ENCODE measurements at places on chromosomes 5 and 9.

GRCh38 chr5:24059006-24059405, 551.6 kb downstream of the PRDM9 start:
- H3K27ac ChIP-seq: no peak overlapping the region
- no peaks in the 10 kb centered on the region for H3K27me3 ChIP-seq
- H3K4me1 ChIP-seq: no peaks in the 10 kb centered on the region
- no peak for DNase-seq
- H3K36me3 ChIP-seq: no peaks in the 10 kb centered on the region

- H3K4me3 ChIP-seq: no peak overlapping the region
- H3K4me1 ChIP-seq: no peaks in the 10 kb centered on the region
These were observed 128.7 kb downstream of the BRINP1 start for GRCh38 chr9:119240546-119240945.

DNA sequence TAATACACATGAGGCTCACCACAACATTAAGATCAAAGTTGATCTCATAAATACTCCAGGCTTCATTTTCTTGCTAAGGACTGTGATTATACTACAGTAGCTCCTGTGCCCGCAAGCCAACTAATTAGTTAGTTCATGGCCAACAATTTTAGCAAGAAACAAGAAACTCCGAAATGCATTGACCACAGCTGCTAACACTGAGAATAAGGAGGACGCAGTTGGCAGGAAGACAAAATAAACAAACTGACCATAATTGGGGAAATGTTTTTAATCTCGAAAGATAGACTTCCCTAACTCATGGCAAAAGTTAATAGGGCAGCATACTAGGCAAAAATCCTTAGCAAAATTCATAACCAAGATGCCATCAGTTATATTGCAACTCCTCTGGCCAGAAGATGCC, 115.5 kb upstream of the SPEF2 start:
- no peaks in the 10 kb centered on the region for H3K36me3 ChIP-seq
- no peak overlapping the region for H3K27ac ChIP-seq
- H3K27me3 ChIP-seq: no peaks in the 10 kb centered on the region
- DNase-seq: no peak

GRCh38 chr5:78816143-78816765, 167.7 kb upstream of the LHFPL2 start:
- peaks cover 7% of the 10 kb centered on the region for H3K4me1 ChIP-seq
- DNase-seq: no peak
- H3K27me3 ChIP-seq: no peaks in the 10 kb centered on the region
- no peak overlapping the region for H3K4me3 ChIP-seq
- no peak overlapping the region for H3K27ac ChIP-seq

GRCh38 chr5:176899296-176899891, at the start of gene HK3:
Gene HK3 (minus strand): TSS chr5:176899346. CDS start chr5:176896159, 3,187 bp downstream.
- H3K27ac ChIP-seq: no peak within 1 kb of the TSS
- DNase-seq: no peak
- peak within 1 kb of the TSS; percentile 64 for H3K4me3 ChIP-seq
- no peaks in the 10 kb centered on the region for H3K27me3 ChIP-seq
- peaks cover 34% of the 10 kb centered on the region for H3K4me1 ChIP-seq

- H3K27ac ChIP-seq: no peak overlapping the region
- H3K27me3 ChIP-seq: no peaks in the 10 kb centered on the region
- no peak overlapping the region for H3K4me3 ChIP-seq
- no peak for DNase-seq
- peaks cover 5% of the 10 kb centered on the region for H3K36me3 ChIP-seq
- H3K4me1 ChIP-seq: no peaks in the 10 kb centered on the region
These were observed 51.2 kb downstream of the IPPK start for GRCh38 chr9:92618633-92619225.

DNA sequence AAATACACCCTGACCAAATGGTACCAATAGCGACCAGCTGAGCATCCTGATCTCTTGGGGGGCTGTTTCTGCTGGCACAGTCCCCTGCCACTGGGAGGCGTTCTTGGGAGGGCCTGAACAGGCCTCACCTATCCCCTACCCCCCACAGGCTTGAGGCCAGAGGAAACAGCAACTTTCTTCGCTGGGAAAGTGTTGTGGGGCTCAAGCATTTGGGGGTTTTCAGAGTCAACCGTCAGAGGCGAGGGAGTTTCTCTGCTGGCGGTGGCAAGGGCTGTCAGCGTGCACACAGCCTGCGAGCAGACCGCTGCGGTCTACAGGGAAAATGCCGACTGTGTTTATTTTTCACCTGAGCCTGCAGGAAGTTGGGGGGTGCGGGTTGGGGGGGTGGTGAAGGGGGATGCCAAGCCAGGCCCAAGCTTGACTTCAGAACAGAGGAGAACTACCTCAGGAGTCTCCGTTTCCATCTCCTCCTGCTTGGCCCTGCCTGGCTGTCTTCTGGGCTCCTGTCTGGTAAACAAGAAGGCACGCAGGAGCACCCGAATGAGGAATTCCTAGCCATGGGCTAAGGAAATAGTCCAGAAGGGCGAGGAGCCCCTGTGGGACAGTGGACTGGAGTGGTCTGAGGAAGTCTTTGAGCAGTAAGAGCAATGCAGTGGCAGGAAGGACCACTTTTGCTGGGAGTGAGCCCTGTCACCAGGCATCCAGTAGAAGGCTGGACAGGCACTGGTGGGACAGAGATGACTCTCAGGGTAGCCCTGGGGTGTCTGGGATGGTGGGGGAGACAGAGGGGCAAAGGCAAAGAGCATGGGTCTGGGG, 18.1 kb downstream of the TCF7 start:
- H3K27me3 ChIP-seq: no peaks in the 10 kb centered on the region
- peaks cover 21% of the 10 kb centered on the region for H3K36me3 ChIP-seq
- DNase-seq: peak; percentile 64
- H3K4me1 ChIP-seq: peaks cover 81% of the 10 kb centered on the region
- H3K27ac ChIP-seq: peak overlapping the region; percentile 100

DNA sequence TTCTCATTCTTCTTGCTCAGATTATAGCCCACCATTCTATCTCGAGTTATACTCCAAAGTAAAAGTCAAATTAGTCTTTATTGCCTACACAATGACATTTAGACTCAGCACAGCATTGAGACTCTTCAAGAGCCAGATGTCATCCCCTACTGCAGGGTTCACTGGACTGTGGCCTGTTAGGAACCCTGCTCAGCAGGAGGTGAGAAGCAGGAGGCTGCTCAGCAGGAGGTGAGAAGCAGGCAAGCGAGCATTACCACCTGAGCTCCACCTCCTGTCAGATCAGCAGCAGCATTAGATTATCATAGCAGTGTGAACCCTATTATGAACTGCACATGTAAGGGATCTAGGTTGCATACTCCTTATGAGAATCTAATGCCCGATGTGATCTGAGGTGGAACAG, 12.7 kb upstream of the LIFR start:
- DNase-seq: no peak
- peaks cover 5% of the 10 kb centered on the region for H3K36me3 ChIP-seq
- H3K27me3 ChIP-seq: peaks cover 35% of the 10 kb centered on the region
- no peak overlapping the region for H3K27ac ChIP-seq
- no peak overlapping the region for H3K4me3 ChIP-seq

- no peak overlapping the region for H3K4me3 ChIP-seq
- H3K27ac ChIP-seq: no peak overlapping the region
- peaks cover 16% of the 10 kb centered on the region for H3K4me1 ChIP-seq
- no peak for DNase-seq
These were observed 4.3 kb upstream of the RAI14 start for GRCh38 chr5:34651791-34652190.

DNA sequence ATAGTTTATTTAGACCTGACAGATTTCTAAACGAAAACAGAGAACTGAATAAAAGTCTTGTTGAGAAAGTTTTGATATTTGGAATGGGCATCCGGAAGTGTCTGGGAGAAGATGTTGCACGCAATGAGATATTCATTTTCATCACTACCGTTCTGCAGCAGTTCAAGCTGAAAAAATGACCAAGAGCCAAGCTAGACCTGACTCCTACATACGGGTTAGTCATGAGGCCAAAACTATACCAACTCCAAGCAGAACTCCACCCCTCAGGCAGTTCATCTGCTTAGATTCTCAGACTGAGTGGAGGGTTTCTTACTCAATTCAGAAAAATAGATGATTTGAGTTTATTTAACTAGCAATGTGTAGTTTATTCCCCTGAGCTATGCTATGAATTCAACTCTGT, 95.4 kb upstream of the ANXA1 start:
- H3K4me1 ChIP-seq: peaks cover 5% of the 10 kb centered on the region
- no peak overlapping the region for H3K4me3 ChIP-seq
- no peak overlapping the region for H3K27ac ChIP-seq
- peaks cover 43% of the 10 kb centered on the region for H3K27me3 ChIP-seq

DNA sequence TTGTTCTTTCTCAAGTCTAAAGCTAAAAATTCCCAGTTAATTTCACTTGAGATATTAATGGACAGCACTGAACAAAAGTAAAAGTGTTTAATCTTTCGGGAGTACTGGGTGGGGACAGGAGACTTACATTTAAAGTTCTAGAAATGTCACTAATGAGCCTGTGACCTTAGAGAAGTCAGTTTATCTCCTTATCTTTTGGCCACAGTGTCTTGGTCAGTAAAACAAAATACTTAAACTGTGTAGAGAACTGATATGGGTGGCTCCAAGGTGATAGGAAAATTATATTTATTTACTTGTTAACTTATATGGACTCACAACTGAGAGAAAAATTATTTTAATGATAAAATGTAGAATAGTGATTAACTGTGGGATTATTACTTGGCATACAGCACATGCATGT, 8.9 kb downstream of the IPO11 start:
- H3K27ac ChIP-seq: no peak overlapping the region
- no peaks in the 10 kb centered on the region for H3K27me3 ChIP-seq
- no peak for DNase-seq
- H3K4me3 ChIP-seq: no peak overlapping the region

GRCh38 chr9:113737517-113738271, 138.4 kb upstream of the ZNF618 start:
- DNase-seq: no peak
- H3K27me3 ChIP-seq: peaks cover 28% of the 10 kb centered on the region
- H3K4me1 ChIP-seq: no peaks in the 10 kb centered on the region

- no peak overlapping the region for H3K27ac ChIP-seq
- peaks cover 8% of the 10 kb centered on the region for H3K27me3 ChIP-seq
- H3K36me3 ChIP-seq: no peaks in the 10 kb centered on the region
- DNase-seq: no peak
- no peaks in the 10 kb centered on the region for H3K4me1 ChIP-seq
- H3K4me3 ChIP-seq: no peak overlapping the region
These were observed 86.1 kb downstream of the SV2C start for GRCh38 chr5:76169146-76169905.

DNA sequence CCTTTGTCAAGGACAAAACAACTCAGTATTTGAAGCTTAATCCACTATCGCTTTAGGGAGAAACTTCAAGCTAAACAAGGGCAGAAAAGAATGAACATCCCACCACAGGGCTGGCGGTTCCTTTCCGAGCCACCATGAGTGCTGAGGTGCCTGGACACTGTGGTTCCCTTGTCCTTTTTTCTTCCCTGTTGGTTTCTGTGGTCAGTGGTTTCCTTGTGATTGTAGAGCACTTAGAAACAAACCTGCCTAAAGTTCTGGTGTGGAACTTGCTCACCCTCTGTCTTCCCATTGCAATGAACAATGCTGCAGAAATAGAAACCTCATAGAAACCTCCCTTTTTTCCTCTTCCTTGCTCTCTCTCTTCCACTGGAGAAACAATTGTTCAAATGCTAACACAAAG, 79.3 kb upstream of the TBC1D2 start:
- peaks cover 5% of the 10 kb centered on the region for H3K36me3 ChIP-seq
- H3K4me1 ChIP-seq: no peaks in the 10 kb centered on the region
- H3K27me3 ChIP-seq: peaks cover 63% of the 10 kb centered on the region
- no peak overlapping the region for H3K27ac ChIP-seq
- DNase-seq: no peak
- no peak overlapping the region for H3K4me3 ChIP-seq

GRCh38 chr5:72066705-72067107, 40.6 kb upstream of the MAP1B start:
- no peak overlapping the region for H3K27ac ChIP-seq
- DNase-seq: no peak
- H3K4me1 ChIP-seq: no peaks in the 10 kb centered on the region
- no peaks in the 10 kb centered on the region for H3K36me3 ChIP-seq

GRCh38 chr5:157267761-157268480, 2.0 kb downstream of the CYFIP2 start:
- peak overlapping the region; percentile 100 for H3K27ac ChIP-seq
- H3K4me3 ChIP-seq: peak overlapping the region; percentile 93
- peaks cover 67% of the 10 kb centered on the region for H3K4me1 ChIP-seq
- DNase-seq: no peak
- H3K27me3 ChIP-seq: no peaks in the 10 kb centered on the region
- peaks cover 2% of the 10 kb centered on the region for H3K36me3 ChIP-seq

DNA sequence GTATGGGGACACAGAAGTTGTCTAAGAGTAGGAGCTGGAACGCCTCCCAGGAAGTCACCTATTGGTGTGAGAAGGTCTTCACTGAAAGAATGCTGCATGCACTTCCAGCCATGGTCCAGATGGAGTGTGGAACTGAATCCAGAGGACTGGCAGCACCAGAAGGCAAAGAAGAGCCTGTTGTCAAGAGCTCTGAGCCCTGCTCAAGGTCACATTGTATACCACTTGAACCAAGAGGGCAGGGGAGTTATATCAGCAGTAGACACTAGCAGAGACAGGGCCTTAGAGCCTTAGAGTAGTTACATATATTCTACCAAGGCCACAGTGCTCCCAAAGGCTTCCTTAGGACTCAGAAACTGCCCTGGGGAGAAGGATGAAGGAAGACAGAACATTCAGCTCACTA, 130.8 kb upstream of the POC5 start:
- H3K4me1 ChIP-seq: no peaks in the 10 kb centered on the region
- peaks cover 43% of the 10 kb centered on the region for H3K27me3 ChIP-seq
- no peak overlapping the region for H3K4me3 ChIP-seq
- no peak for DNase-seq
- H3K27ac ChIP-seq: no peak overlapping the region

DNA sequence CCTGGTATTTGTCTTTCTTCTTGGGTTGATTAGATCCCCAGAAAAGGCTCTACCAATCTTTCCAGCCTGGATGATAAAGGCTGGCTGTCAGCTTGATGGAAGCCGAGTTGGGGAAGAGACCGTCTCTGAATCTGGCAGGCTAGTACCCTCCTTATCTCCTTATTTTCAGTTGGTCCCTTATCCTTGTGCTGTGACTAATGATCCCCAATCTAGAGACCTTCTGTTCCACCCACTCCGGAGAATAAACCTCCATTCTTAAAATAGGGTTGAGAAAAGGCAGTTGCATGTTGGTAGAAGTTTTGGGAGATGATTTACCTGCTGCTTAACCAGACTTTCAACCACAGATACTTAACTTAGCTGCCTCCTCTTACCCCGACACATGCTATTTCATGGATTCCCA, 52.3 kb downstream of the PRKACG start:
- no peaks in the 10 kb centered on the region for H3K4me1 ChIP-seq
- no peak overlapping the region for H3K4me3 ChIP-seq
- peaks cover 31% of the 10 kb centered on the region for H3K27me3 ChIP-seq
- DNase-seq: no peak
- H3K36me3 ChIP-seq: peaks cover 1% of the 10 kb centered on the region
